ENCODE measurements at places on chromosomes 6 and 20. TPM values are rescaled to one million over a fixed set of nuclear protein-coding genes. Genes with fewer than 3 reads are reported as not detected.

- no peak for DNase-seq
These were observed at the start of gene RAB44 for GRCh38 chr6:36697481-36697903. Gene RAB44, plus strand, starts transcription at chr6:36697826. Its CDS starts 6,410 bp downstream, at chr6:36704236.

- DNase-seq: no peak
These were observed 631.6 kb upstream of the NRSN1 start for GRCh38 chr6:23494367-23494766.

GRCh38 chr6:43478008-43478372 lies 620 bp downstream of the TJAP1 start:
- no peak for DNase-seq

- no peak for DNase-seq
These were observed 704.8 kb upstream of the SLC35B3 start for GRCh38 chr6:9140172-9140571.

DNA sequence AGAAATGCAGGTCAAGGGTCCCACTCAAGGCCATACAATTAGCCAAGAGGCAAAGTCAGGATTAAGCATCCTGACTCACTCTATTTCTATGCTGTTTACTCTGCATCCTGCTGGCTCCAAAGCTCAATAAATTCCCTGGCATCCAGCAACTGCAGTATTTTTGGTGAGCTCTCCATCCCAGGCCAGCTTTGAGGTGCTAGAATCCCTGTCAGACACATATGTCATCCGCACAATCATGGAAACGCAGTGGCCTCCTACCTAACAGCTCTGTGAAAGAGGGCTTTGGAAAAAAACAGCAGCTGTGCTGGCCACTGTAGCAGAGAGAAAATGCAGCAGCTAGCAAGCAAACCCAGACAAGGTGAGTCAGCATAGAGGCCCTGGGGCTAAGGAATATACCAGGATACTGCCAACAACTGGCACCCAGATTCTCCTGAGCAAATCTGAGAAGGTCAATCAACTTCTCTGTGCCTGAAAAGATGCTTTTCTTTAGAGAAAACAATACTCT lies 58.4 kb downstream of the ANKEF1 start:
- DNase-seq: no peak

- DNase-seq: no peak
These were observed 516 bp downstream of the TMEM151B start for GRCh38 chr6:44270526-44271405.

DNA sequence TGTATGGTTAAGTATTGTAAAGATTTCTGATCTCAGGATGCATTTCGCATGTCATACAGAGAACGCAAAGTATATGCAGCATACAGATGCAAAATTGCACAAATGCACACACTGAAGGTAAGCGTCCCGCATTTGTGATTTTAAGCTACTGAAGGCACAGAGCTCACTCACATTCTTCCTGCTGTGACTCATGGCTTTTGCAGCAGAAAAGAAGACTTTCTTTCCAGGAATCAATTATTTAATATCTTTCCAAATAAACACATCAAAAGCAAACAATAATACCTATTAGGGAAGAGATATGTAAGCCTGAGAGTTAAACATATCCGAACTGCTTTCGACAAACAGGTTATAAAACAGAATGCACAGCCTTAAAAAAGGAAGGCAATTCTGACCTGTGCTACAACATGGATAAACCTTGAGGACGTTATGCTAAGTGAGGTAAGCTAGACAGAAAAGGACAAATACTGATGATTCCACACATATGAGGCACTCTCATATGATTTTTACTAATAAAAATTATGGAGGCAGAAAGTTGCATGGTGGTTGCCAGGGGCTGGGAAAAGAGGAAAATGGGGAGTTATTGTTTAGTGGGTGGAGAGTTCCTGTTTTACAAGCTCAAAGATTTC lies 109.0 kb downstream of the TFAP2A start:
- no peak for DNase-seq

- DNase-seq: no peak
These were observed 13.8 kb downstream of the NQO2 start for GRCh38 chr6:3013486-3013885.

- no peak for DNase-seq
These were observed 83.1 kb upstream of the MLIP start for GRCh38 chr6:54028170-54028569.

DNA sequence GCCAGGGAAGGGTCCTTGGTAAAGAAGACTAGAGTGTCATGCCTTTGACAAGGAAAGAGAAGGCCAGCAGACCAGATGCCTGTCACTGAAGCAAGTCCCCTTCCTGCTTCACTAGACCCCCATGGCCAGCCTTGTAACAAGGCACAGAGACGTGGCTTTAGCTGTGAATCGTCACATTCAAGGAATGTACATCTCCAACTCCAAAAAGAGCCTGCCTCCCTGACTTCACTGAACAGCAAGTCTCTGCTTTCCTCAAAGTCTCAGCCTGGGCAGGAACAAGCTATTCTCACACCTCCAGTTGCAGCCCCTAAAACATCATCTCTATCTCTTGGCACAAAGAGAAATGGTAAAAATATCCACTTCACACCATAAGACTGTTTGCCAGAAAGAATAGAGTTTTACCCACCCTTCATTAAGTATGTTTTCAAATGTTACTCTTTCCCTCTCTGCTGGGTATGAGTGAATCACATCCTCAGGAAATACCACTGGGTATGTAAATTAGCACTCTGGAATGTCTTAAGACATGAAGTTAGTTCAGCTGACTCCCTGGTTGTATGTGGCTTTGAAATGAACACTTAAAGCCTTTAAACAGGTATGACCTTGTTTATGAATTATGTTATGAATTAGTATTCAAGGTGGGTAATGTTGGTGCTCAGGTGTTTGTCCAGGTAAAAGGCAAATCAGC lies 46.4 kb upstream of the NT5E start:
- no peak for DNase-seq

DNA sequence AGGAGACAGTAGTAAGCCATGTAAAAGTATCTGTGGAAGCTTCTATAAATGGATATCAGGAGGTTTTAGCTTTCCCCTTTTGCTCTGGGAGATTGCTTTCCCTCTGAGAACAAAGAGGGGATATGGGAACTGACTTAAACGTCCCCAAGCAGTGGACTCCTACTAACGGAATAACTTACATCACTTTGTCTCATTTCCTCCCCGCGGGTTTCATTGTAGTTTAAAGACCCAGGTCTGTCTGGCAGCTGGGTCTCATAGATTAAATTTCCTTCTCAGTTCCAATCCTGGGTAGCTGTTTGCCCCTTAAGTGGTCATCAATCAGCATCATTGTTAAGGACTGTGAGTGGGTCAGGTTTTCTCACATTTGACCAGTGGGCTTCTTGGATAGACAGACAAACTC lies 68.7 kb downstream of the PLAGL1 start:
- DNase-seq: no peak

GRCh38 chr6:89520736-89521135 lies 87.8 kb downstream of the ANKRD6 start:
- no peak for DNase-seq

GRCh38 chr20:24207803-24208300 lies 219.3 kb upstream of the GGTLC1 start:
- DNase-seq: no peak

- no peak for DNase-seq
These were observed 14.3 kb downstream of the STX7 start for GRCh38 chr6:132498638-132499037.

DNA sequence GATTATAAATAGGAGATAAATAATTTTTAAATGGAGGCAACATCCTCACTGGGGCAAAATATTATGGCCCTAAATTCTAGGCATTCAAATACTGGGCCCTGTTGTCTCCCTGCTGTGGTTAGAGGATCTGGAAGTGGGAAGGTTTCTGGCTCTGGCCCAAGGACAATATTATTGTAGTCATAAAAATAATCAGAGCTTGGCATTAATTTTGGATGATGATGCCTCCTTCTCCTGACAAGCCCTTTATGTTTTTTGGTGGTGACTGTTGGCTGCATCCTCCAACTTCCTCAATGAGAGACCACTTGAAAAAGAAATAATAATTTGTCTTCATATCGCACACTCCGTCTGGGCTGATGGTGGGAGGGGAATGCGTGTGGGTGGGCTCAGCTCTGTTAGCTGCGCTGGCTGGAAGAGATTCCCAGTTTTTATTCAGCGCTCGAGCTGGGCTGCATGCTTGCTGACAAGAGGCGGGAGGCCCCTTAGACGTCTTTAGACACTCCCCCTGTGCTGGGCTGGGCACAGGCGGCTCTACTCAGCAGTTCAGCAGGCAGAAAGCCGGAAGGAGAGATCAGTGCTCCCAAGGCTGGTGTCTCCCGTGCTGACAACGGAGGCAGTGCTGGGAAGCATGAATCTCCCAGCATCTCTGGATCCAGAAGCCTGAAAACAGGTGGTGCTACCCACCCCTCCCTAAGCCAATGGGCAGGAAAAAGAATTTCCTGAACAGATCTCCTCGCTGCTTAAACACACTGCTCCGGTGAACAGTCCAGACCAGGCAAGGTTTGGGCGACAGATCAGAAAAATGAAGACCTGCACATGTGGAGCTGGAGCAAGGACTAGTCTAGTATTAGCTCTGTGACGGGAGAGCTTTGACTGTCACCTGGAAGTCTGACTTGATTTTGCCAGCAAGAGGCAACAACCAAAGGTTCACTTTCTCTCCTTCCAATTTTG lies 97.7 kb downstream of the SYCP2 start:
- DNase-seq: no peak

DNA sequence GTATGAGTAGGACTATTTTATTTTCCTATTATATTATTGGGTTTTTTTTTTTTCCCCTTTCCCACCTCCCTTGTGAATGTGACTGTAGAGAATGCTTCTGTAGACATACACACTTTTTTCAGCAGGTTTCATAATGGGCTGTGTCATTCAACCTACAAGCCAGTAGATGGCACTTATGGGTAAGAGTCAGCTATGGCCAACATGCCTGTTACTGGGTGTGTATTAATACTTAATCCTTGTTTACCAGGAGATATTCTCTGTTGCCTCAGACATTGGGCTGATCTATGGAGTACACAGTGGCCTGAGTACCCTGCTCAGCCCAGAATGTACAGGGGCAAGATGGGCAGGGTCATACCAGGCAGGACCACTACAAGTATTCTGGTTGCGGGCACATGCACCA lies 382.5 kb downstream of the EPHA7 start:
- no peak for DNase-seq

- no peak for DNase-seq
These were observed 97.8 kb downstream of the HFE start for GRCh38 chr6:26185004-26185403.

- DNase-seq: no peak
These were observed 149.1 kb downstream of the EDN1 start for GRCh38 chr6:12439296-12439695.

GRCh38 chr20:56773749-56774148 lies 144.6 kb downstream of the TFAP2C start:
- no peak for DNase-seq

- DNase-seq: no peak
These were observed 670.7 kb upstream of the CITED2 start for GRCh38 chr6:140045116-140045515.

DNA sequence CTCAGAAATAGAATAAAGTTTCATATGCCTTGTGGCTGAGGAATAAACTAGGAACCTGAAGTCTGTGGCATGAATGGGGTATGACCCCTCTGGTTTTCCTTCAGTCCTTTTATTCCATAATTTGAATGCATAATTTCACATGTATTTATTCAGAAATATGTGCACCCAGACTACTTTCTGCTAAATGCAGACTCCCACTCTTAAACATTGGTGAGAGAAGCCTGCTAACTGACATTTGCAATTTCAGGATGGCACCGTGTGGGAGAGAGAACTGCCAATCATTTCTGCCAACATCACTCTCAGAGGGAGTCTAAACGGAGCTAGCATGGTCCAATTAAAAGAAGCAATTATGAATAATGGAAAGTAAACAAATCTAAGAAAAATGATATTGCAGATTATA lies 141.3 kb downstream of the ADGRB3 start:
- DNase-seq: no peak

DNA sequence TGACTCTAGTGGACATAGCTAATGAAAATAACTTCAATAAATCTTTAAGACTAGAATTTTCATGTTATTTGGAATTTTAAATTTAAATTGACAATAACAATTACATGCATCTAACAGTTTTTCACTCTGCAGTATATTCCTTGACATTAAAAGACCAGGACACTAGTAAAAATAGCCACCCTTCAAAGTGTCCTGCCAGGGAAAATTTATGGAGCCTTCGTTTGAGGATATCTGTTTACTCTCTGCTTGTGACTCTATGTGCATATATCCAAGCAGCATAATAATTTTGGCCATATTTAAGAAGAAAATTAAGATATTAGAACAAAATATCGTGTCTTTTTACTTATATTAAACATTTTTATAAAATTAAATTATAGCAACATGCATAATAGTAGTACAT lies 58.8 kb upstream of the NKAIN2 start:
- no peak for DNase-seq

DNA sequence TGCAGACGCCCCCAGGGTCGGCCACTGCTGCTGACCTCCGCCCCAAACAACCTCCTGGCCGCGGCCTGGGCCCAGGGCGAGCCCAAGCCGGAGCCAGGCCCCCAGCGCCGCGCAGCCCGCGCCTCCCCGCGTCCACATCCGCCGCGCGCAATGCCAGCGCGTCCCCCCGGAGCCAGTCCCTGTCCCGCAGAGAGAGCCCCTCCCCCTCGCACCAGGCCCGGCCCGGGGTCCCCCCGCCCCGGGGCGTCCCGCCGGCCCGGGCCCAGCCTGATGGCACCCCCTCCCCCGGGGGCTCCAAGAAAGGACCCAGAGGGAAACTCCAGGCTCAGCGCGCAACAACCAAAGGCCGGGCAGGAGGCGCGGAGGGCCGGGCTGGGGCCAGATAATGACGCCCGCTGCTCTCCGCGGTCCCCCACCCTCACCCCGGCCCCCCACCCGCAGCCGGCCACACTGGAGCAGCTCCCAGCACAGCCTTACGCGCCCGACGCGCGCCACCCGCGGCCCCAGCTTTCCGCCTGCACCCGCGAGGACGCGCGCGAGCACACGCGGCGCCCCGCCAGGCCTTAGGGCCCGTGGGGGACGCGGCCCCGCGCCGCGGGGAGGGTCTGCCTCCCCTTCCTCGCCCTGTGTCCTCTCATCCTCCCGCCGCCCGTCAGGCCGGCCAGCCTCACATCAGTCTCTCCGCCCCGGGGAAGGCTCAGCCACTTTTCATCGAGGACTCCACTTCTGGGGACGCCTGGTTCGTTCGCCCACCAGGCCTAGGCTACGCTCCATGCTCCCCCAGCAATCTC lies 12.9 kb upstream of the SLC22A7 start:
- DNase-seq: no peak

- DNase-seq: peak; percentile 79
These were observed 709 bp downstream of the SCAND1 start for GRCh38 chr20:35953387-35954199.

SLC22A3 gene
- polyA plus RNA-seq: 0.20 TPM

PHACTR3 gene
- polyA plus RNA-seq: not detected

PKIG gene
- polyA plus RNA-seq: 0.71 TPM

NKAIN4 gene
- not detected for polyA plus RNA-seq

ZNF451 gene
- polyA plus RNA-seq: 26.1 TPM

CD24 gene
- 0.99 TPM for polyA plus RNA-seq

PPIL6 gene
- 0.33 TPM for polyA plus RNA-seq

SAMD10 gene
- polyA plus RNA-seq: 9.7 TPM

EEF1E1 gene
- polyA plus RNA-seq: 52.8 TPM
